ENCODE measurements at places on chromosomes 13 and 19.

- no peak for DNase-seq
Observed at GRCh38 chr19:13095934-13096927, 6.4 kb downstream of the LYL1 start.

GRCh38 chr19:31256593-31256960 lies 92.7 kb downstream of the TSHZ3 start:
- no peak for DNase-seq

DNA sequence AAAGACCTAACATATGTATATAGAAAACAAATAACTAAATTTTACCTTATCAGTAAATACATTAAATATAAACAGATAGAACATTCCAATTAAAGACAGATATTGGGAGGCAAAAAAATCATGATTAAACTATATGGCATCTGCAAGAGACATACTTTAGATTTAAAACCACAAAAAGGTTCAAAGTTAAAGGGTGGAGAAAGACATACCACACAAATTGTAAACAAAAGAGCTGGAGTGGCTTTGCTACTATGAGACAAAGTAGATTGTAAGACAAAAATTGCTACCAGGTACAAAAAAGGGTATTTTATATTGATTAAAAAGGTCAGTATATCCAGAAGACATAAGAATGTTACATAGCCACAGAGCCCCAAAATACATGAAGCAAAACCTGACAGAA lies 200.2 kb downstream of the KCNRG start:
- no peak for DNase-seq

- no peak for DNase-seq
Observed at GRCh38 chr13:110528911-110529310, 32.6 kb downstream of the RAB20 start.
